ENCODE measurements at places on chromosomes 2 and 18. TPM values are rescaled to one million over a fixed set of nuclear protein-coding genes. Genes with fewer than 3 reads are reported as not detected.

Gene AMMECR1L
- 25.7 TPM for polyA plus RNA-seq

DNA sequence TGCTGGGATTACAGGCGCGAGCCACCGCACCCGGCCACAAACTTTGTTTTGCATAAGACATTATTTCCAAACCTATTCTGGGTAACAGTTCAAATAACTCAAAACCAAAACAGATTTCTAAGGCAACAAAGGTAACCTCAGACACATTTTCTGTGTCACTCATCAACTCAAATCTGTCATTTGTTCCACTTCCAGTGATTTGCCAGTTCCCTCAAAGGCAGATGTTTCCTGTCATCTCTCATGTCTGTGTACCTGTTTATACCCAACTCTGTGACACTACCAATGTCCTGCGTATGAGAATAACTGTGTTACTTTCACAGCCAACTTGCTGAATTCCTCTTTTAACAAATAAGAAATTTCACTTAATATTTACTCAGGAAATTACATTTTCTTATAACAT is 54.4 kb downstream of the SCN3A start:
- DNase-seq, result no peak

DNA sequence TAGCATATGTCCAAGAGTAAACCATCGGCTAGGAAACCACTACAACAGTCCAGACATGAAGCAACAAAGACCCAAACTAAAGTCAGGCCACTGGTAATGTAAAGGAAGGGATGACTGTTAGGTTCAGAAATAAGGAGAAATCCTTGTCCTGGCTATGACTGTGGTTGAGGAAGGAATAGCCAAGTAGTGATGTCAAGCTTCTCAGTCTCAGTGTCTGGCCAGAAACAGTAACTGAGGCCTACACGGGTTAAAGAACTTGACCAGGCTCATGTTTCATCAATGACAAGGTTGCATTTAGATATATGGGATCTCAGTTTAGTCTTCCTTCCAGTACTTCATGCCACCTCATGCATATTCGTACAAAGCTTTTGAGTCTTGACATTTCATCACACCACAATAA is 162.0 kb downstream of the ETAA1 start:
- DNase-seq, result no peak

- no peak for DNase-seq
These were observed 936.1 kb upstream of the ACVR2A start for GRCh38 chr2:146908776-146909175.

All from left renal cortex interstitium (tissue), 4 donors.